Endodermal cell (in vitro differentiated cells): ENCODE measurements at places on chromosomes 13 and 19. TPM values are rescaled to one million over a fixed set of nuclear protein-coding genes. Genes with fewer than 3 reads are reported as not detected.

DNA sequence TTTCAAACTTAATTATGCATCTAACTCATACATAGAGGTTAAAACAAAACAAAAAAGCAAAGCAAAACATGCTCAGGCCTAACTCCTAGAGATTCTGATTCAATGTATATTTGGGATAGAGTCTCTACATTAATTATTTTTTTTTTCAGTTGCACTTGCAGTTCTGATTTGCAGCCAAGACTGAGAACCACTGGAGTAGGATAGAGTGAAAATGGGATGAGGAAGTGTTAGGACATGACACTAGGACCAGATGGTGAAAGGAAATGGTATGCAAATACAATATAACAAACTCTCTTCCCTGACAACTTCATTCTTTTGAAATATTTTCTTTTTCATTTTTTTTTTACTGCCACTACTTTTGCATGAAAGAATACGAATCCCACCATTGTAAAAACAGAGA, 1.8 kb downstream of the CCDC122 start:
- H3K27ac ChIP-seq = no peak overlapping the region
- peaks cover 15% of the 10 kb centered on the region for H3K27me3 ChIP-seq
- H3K4me3 ChIP-seq = no peak overlapping the region
- H3K36me3 ChIP-seq = no peaks in the 10 kb centered on the region

- no peaks in the 10 kb centered on the region for H3K27me3 ChIP-seq
- peak overlapping the region; percentile 89 for H3K4me3 ChIP-seq
- DNase-seq = peak; percentile 79
Observed at GRCh38 chr19:11196406-11197287, 698 bp downstream of the KANK2 start.

DNA sequence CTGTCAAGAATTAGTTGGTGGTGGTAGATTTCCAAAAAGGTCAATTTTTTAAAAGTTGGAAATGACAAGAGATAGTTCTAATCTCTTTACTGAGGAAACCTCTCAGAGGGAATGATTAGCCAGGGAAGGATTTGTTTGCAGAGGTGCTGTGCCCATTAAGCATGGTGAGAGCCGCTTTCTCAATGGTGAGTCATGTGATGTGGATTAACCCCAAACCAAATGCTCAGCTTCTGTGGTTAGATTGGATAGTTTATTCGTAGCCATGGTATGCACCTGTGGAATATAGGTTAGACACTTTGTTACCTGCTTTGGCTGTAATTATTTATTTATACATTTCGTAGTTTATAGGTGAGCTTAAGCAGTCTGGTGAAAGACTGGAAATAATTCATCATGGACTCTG, 7.1 kb downstream of the HNRNPM start:
- H3K36me3 ChIP-seq = peaks cover 50% of the 10 kb centered on the region
- peak overlapping the region; percentile 22 for H3K27ac ChIP-seq
- peak overlapping the region; percentile 70 for H3K4me3 ChIP-seq
- DNase-seq = peak; percentile 61
- peaks cover 16% of the 10 kb centered on the region for H3K4me1 ChIP-seq

DNA sequence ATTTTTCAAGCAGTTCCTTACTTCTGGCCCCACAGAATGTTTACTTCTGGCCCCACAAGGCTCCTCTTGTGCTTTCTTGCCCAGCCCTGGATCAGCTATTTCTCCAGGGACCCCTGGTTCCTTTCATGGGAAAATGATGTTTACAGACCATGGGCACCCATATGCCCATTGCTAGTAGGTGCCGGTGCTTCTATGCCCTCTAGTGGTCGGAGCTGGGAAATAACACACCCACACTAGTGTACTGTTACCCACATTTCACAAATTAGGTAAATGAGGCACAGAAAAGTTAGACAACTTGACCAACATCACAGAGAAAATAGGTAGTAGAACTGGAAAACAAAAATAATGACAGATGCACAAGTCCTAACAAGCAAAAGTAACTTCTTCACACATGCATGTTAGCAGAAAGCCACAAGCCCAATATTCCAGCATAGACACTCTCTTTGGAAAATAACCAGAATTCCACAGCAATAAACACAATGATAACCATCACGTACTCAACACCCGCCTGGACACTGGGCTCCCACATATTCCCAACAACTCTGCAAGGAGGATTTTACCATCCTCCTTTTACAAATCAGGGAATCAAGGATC, 1.3 kb upstream of the CEACAM6 start:
- peaks cover 15% of the 10 kb centered on the region for H3K27me3 ChIP-seq
- H3K36me3 ChIP-seq = no peaks in the 10 kb centered on the region
- no peaks in the 10 kb centered on the region for H3K4me1 ChIP-seq
- peak; percentile 85 for DNase-seq

GRCh38 chr19:38706792-38707511, 37.3 kb downstream of the CAPN12 start:
- no peaks in the 10 kb centered on the region for H3K4me1 ChIP-seq
- no peaks in the 10 kb centered on the region for H3K27me3 ChIP-seq
- no peak for DNase-seq
- peaks cover 87% of the 10 kb centered on the region for H3K36me3 ChIP-seq

DNA sequence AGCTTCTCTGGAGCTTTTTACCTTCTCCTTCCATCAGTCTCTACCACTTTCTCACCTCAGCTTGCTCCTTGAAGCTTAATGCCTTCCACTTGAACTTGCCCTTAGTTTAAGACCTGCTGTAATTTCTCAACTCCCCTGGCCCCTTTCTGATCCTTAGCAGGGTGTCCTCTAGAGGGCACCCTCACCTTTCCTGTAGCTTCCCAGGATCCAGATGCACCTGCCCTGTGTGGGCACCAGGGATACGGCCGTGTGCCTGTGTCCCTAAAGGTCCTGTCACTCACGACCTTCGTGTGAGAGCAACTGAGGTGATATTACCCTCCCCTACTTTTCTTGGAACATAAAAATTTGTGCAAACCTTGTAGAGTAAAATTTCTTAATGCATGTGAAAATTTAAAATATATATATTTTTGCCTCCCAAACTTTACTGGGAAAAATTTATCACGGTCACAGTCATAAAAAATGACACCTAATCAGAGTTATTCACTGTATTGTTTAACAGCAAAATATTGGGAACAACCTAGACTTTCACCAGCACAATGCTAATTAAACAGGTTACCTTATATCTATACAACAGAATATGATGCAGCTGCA, 46.4 kb downstream of the PSG3 start:
- no peaks in the 10 kb centered on the region for H3K27me3 ChIP-seq
- H3K27ac ChIP-seq = no peak overlapping the region
- peak; percentile 63 for DNase-seq
- H3K4me1 ChIP-seq = no peaks in the 10 kb centered on the region

GRCh38 chr19:30167976-30168635, 204.1 kb upstream of the ZNF536 start:
- H3K4me1 ChIP-seq = no peaks in the 10 kb centered on the region
- H3K27me3 ChIP-seq = no peaks in the 10 kb centered on the region
- no peak for DNase-seq
- no peak overlapping the region for H3K27ac ChIP-seq

GRCh38 chr13:80524447-80525215, 183.7 kb upstream of the SPRY2 start:
- no peak for DNase-seq
- no peak overlapping the region for H3K4me3 ChIP-seq
- H3K27ac ChIP-seq = no peak overlapping the region
- H3K4me1 ChIP-seq = no peaks in the 10 kb centered on the region
- no peaks in the 10 kb centered on the region for H3K36me3 ChIP-seq
- H3K27me3 ChIP-seq = no peaks in the 10 kb centered on the region

DNA sequence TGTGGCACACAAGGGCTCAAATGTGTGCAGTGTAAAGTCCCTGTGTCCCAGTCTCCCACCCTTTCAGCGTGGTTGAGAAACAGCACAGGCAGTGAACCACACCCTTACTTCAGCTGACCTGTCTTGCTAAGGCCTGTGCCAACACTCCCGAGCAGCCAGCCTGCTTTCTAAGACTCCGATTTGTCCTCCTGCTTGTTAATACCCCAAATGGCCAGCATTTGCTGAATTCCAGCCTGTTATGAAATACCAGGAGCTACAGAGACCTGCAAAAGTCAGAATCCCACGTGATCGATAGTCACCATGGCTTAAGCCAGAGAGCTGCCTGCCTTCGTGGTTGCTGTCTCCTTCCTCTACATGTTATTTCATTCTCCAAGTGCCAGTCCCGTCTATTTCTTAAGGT, 200.5 kb downstream of the FGF9 start:
- peaks cover 5% of the 10 kb centered on the region for H3K4me1 ChIP-seq
- DNase-seq = no peak
- no peak overlapping the region for H3K27ac ChIP-seq
- H3K36me3 ChIP-seq = no peaks in the 10 kb centered on the region

DNA sequence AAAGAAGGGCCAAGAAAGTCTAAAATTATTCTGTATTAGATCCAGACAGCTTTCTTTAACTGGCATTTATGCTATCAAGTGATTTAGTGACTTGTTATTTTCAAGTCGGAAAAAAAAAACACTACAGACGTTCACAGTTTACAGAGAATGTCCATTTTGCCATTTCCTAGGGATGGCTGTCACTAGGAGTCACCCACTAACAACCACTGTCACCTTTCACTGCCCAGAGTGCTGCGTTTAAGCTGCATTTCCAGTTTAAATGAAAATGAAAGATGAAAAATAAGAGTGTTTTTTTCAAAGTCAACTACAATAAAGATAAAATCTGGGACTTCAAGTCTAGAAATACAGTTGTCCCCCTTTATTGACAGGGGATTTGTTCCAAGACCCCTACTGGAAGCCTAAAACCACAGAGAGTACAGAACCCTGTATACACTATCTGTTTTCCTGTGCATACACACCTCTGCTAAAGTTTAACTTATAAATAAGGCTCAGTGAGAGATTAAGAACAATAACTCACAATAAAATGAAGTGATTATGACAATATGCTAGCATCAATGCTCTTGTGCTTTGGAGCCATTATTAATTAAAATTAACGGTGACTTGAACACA, 112.5 kb downstream of the SACS start:
- no peak overlapping the region for H3K27ac ChIP-seq
- H3K27me3 ChIP-seq = no peaks in the 10 kb centered on the region
- no peak for DNase-seq
- no peaks in the 10 kb centered on the region for H3K4me1 ChIP-seq

GRCh38 chr19:17415121-17415520, 4.7 kb upstream of the MVB12A start:
- no peak overlapping the region for H3K27ac ChIP-seq
- peaks cover 4% of the 10 kb centered on the region for H3K4me1 ChIP-seq
- H3K4me3 ChIP-seq = peak overlapping the region; percentile 62
- no peaks in the 10 kb centered on the region for H3K36me3 ChIP-seq
- no peaks in the 10 kb centered on the region for H3K27me3 ChIP-seq

DNA sequence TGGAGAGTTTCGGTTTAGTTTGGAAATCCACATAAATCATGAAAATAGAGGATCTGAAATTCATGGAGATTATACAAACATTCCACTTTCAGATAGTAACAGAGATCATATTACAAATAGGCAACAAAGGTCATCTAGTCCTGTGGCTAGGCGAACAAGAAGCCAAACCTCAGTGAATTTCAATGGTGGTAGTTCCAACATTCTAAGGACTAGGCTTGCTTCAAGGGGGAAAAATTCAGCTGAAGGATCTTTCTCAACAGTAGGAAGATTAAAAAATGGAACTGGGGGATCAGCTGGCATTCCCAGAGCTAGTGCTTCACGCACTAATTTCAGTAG, 47.0 kb downstream of the FOXO1 start:
- no peak for DNase-seq
- H3K4me1 ChIP-seq = peaks cover 6% of the 10 kb centered on the region
- H3K27ac ChIP-seq = no peak overlapping the region
- H3K36me3 ChIP-seq = no peaks in the 10 kb centered on the region
- H3K27me3 ChIP-seq = no peaks in the 10 kb centered on the region

DNA sequence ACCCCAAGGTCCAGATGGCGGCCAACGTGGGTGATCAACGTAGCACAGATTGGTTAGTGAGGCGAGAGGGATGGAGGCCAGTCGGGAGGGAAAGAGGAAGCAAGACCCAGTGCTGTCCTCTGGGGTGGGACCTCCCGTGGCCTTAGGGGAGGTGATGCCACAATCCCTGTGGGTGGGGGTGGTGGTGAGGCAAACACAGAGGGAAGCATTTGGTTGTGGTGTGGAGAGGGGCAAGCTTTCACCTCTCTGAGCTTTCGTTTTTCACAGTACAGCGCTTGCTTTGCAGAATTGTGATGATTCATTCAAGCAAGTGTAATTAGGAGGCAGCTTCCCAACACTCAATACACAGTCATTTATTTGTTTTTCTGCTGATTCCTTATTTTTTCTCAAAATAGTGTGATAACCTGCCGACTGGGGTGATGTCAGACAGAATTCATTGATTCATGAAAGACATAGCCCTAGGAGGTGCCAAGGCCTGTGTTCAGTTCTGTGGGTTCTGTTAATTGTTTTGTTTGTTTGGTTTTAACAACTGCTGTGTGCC, 2.4 kb downstream of the LENG8 start:
- no peaks in the 10 kb centered on the region for H3K27me3 ChIP-seq
- H3K36me3 ChIP-seq = peaks cover 50% of the 10 kb centered on the region
- H3K4me1 ChIP-seq = peaks cover 9% of the 10 kb centered on the region

DNA sequence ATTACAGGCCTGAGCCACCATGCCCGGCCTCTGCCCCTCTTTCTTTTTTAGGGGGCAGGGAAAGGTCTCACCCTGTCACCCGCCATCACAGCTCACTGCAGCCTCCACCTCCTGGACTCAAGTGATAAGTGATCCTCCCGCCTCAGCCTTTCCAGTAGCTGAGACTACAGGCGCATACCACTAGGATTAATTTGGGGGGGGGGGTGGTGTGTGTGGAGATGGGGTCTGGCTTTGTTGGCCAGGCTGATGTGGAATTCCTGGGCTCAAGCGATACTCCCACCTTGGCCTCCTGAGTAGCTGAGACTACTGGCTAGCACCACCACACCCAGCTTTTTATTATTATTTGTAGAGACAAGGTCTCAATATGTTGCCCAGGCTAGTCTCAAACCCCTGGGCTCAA, 4.2 kb downstream of the APOE start:
- H3K27ac ChIP-seq = no peak overlapping the region
- no peaks in the 10 kb centered on the region for H3K27me3 ChIP-seq
- H3K4me3 ChIP-seq = no peak overlapping the region
- no peaks in the 10 kb centered on the region for H3K4me1 ChIP-seq
- H3K36me3 ChIP-seq = peaks cover 19% of the 10 kb centered on the region

DNA sequence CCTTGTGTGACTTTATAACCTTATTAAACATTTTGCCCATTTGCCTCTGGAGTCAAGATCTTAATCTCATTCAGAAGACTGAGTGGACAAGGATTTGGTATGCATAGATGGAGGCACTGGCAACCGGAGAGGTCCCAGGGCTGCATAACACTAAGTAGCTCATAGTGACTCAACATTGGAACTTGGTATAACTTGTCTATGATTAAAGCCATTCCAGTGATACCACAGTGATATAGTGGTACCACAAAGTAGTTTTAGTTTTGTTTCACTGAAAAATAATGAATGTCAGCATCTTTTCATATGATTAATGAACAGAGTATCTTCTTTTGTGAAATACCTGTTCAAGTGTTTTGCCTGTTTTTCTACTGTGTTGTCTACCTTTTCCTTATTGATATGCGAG, 26.4 kb downstream of the CDK8 start:
- H3K36me3 ChIP-seq = peaks cover 6% of the 10 kb centered on the region
- no peak overlapping the region for H3K27ac ChIP-seq

- peaks cover 16% of the 10 kb centered on the region for H3K4me1 ChIP-seq
- no peaks in the 10 kb centered on the region for H3K27me3 ChIP-seq
- H3K4me3 ChIP-seq = peak overlapping the region; percentile 27
- no peak overlapping the region for H3K27ac ChIP-seq
- DNase-seq = peak; percentile 66
- peaks cover 84% of the 10 kb centered on the region for H3K36me3 ChIP-seq
Observed at GRCh38 chr13:51255556-51255955, 33.4 kb downstream of the FAM124A start.

- no peak overlapping the region for H3K27ac ChIP-seq
- no peak for DNase-seq
- H3K4me3 ChIP-seq = no peak overlapping the region
Observed at GRCh38 chr19:35457173-35457572, 9.1 kb downstream of the FFAR2 start.

SMIM24 gene
- 0.52 TPM in 1 of 2 replicates, not detected in the other for total RNA-seq

ZNF90 gene
- total RNA-seq = 113 to 135 TPM (median 125 TPM) in 3 replicates

PEAK3 gene
- total RNA-seq = not detected in 2 replicates

SLITRK5 gene
- 1.6 to 2.5 TPM (median 1.7 TPM) in 3 replicates for total RNA-seq

ZNF358 gene
- 45.9 and 46.4 TPM in 2 replicates for total RNA-seq

KISS1R gene
- total RNA-seq = 4.6 TPM in 1 of 3 replicates, not detected in the others

ATXN8OS gene
- total RNA-seq = not detected in 2 replicates
